ENCODE measurements at places on chromosomes 1 and 21.

DNA sequence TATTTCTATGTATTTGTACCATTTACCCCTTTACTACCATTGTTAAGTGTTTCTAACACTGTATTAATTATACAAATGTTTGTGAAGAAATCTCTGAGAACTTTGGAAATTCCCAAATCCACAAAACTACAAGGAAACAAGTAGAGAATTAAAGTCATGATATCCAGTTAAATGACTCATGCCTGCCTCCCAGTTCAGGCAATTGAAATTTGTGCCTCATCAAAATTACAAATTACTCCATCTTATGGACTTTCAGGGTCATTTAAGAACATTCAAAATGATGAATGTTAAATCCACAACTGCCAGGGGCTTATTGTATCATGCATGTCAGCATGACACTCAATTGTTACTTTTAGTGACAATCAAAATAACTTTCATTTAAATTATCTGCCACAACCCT lies 282.4 kb downstream of the ZNF326 start:
- DNase-seq, result no peak

- DNase-seq, result no peak
These were observed 202.0 kb downstream of the PBX1 start for GRCh38 chr1:164761009-164761408.

DNA sequence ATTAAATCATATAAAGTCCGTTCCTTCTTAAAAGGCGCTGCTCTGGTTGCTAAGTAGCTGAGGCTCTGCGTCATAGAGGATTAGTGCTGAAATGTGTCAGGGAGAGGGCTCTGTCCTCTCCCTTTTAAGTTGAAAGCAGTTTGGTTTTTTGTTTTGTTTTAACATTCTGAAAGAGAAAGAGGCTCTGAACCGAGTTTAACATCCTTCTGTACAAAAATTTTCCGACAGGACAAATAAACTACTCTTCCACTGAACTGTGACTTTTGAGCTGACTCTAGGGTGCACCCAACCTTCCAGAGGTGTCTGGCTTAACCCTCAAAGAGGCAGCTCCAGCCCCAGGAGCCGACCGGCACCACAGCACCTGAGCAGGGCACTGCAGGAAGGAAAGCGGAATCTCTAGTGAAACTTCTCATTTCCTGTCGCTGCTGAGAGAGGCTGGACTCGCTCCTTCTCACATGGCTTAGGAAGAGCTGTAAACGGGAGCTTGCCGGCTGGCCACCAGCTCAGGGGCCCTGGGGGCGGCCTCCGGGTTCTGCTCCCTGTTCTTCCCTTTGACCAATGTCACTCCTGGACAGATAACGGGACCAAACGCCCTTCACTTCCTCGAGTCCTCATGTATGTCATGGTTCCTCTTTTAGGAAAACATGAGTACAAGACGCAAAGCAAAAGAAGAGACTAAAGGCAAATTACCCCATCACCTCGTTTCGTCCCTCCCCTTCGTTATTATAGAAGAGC lies 1.2 kb downstream of the VAV3 start:
- peak; percentile 77 for DNase-seq

DNA sequence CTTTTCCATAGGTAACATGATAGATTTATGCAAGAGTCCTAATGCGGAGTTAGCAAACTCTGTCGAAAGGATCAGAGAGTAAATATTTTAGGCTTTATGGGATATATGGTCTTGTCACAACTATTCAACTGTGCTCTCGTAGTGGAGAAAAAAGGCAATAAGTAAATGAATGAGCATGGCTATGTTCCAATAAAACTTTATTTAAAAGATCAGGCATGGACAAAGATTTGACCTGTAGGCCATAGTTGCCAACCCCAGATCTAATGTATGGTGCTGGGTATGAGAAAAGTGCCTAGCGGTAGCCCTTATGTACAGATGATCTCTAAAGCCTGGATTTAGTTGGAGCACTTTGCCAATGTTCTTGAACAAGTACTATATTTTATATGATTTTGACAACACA lies 498.8 kb upstream of the C1orf87 start:
- DNase-seq, result no peak

DNA sequence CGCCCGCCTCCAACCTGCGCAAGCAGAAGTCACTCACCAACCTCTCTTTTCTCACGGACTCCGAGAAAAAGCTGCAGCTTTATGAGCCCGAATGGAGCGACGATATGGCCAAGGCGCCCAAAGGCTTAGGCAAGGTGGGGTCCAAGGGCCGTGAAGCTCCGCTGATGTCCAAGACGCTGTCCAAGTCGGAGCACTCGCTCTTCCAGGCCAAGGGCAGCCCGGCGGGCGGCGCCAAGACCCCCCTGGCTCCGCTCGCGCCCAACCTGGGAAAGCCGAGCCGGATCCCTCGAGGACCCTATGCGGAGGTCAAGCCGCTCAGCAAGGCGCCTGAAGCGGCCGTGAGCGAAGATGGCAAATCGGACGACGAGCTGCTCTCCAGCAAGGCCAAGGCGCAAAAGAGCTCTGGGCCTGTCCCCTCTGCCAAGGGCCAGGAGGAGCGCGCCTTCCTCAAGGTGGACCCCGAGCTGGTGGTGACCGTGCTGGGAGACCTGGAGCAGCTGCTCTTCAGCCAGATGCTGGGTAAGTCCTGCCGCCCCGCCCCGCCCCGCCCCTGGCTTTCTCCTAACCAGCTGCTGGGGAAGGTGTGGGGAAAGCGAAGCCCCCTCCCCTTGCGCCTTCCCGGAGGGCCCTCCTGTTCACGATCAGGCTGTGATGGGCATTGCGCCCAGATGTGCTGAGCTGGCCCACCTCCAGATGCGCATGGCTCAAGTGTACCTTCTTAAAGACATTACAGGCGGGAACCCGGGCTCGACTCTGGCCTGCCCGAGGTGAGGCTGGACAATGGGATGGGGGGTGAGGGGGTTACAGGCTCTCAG lies 110.2 kb downstream of the NAV1 start:
- DNase-seq, result no peak

DNA sequence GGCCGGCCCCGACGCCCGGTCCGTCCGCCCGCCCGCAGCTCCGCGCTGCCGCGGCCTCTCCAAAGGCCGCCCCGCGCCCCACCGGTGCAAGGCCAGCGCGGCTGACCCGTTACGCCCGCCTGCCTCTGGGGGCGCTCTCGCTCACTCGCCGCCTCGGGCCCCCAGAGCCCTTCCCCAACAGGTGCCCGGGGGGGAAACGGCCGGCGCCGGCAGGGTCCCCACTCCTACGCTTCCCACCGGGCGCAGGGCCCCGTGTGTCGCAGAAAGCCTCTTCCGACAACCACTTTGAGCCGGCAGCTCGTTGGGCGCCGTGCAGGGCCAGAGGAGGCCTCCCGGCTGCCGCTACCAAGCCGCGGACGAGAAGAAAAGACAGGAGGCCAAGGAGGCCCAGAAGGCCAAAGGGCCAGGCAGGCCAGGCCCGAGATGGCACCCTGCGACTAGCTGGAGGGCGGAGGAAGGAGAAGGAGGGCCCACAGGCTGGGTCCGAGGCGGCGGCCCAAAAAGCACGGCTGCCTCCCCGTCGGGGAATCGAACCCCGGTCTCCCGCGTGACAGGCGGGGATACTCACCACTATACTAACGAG lies 64.9 kb upstream of the FCGR2A start:
- DNase-seq, result peak; percentile 88

DNA sequence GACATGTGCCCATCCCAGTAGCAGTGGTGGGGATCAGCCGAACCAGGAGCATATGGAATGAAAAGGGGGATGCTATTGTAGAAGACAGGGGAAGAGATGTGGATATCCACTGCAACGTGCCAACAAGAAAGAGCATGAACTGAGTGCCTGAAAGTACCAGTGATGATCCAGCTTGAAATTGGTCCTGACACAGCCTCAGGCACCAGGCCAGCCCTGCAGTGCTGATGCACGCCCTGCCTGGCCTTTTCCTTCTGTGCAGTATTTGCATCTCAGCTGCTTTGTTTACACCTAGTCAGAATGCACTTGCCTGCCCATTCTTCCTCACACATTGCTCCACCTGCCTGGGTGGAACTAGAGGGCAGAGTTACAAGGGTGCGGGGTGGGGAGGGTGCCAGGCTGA lies 50.3 kb upstream of the ARTN start:
- no peak for DNase-seq

GRCh38 chr1:65994223-65994622 lies 201.5 kb downstream of the PDE4B start:
- no peak for DNase-seq

GRCh38 chr1:116107371-116107770 lies 3.8 kb upstream of the MAB21L3 start:
- no peak for DNase-seq

DNA sequence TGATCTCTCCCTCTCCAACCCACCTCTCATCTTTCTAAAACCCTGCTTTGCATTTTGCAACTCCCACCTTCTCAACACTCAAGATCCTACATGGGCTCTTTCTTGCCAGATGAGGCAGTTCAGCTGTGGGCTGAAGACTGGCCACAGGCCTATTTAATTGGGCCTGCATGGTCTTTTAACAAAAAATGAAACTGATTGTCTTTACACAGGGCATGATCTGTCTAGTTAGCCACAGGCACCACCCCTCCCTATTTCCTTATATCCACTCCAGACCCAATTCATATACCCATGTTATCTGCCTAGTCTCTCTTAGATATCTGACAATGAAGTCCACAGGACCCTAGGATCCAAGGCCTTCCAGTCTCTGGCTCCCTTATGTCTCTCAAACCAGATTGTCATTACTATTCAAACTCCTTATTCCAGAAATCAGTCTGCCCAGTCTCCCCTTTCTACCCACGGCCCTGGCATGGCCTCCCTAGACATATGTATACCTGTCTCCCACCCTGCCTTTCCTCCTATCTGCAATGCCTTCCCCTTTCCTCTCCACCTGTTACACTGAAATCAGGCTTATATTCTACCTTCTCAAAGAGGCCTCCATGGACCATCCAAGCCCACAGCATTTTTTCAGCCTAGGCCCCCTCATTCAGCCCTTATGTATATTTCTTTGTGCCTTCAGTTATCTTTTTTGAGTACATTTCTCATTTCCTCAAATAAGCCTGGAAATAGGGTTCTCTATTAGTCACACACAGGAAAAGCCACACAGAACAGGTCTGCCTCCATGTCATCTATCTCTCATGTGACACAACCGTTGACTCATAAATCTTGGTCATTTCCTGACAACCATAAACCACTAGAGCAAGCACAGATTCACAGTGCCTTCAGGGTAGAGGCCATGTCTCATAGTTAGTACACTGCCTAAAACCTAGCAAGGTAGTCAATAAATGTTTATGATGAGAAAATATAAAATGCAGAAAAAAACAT lies 39.0 kb downstream of the LPAR3 start:
- DNase-seq, result peak; percentile 81

DNA sequence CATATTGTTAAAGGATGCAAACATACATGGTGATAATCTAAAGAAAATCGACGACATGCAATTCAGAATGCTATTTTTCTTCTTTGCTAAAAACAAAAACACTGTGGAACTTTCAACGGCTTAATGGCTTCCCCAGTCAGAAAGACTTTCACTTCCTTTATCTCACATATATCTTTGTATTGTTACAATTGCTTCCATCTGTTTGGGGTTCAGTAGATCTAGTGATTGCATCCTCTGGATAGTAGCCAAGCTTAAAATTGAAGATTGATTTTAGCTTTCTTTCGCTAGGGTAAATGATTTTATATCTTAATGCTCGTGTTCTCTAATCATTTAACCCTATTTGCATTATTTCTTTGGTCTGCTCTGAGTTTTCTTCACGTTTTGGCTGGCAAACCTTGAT lies 31.8 kb upstream of the ADAMTS1 start:
- no peak for DNase-seq

DNA sequence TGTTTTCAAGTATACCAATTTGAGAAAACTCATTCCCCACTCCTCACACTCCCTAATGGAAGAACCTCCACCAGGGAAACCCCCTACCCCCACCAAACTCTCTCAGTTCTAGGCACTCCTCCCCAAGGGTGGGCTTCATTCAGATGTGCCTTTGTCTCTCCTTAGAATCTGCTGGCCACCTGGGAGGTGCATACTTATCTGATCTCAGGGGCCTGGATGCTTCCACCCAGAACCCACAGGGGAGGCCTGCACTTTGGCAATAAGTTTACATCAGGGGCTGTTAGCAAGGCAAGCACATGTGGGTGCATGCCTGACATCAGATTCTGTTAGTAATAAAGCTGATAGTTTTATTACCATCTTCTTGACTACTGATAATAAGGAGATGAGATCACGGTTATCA lies 32.5 kb upstream of the SLAMF9 start:
- DNase-seq, result no peak

GRCh38 chr1:12541274-12542137 lies 76.5 kb downstream of the DHRS3 start:
- DNase-seq, result no peak

GRCh38 chr1:224059897-224060427 lies 53.9 kb upstream of the FBXO28 start:
- DNase-seq, result peak; percentile 19

GRCh38 chr1:47705517-47706130 lies 267.8 kb downstream of the FOXD2 start:
- no peak for DNase-seq

DNA sequence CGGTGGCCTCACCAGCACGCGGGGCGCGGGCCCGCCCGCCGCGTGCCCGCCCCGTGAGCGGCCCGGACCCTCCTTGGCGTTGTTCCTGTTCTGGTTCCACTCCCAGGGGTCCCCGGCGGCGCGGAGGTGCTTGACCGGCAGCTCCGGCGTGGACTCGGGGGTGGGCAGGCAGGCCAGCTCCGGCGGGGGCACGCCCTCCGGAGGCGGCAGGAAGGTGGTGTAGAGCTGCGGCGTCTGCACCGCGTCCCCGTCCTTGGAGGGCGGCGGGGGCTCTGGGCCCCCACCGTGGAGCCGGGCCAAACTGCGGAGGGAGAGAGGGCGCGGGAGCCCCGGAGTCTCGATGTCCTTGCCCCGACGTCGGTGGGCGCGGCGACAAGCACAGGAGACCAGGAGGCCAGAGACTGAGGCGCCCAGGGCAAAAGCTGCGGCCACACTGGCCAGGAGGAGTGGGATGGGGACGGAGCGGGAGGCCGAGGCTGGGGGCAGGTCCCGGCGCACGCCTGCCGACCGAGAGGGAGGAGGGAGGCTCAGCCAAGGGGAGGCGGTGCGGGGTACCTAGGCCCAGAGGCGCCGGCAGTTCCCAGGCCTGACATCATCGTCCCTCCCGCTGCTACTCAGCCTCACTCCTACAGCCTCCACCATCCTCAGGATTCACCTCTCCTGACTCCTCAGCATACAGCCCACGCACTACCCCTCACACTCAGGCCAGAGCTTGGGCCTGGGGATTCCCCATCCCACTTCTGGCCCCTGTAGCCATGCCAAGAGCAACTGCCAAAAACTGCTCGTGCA lies 13.2 kb downstream of the SEMA6C start:
- DNase-seq, result no peak

DNA sequence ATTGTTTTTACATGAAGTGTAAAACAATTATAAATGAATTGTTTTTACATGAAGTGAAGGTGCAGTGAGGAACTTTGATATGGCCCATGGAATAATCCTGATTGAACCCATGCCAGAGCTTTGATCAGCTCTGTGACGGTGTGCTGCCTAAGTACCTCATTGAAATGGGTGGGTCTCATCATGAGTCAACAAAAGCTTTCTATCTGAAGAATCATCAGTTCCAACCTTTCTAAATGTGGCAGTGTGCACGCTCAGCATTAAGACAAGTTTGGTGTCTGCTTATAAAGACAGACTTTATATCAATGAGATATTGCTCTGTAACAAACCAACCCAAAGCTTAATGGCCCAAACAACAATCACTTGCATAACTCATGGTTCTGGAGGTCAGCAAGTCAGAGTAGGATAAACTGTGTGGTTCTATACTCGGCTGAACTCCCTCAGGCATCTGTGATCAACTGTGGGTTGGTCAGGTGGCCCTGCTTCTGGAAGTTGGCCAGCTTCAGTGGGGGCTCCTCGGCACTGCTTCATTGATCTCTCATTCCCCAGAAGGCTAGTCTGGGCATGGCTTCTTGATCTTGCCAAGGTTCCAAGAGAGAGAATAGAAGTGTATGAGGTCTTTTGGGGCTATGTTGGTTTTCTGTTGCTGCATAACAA lies 258.0 kb downstream of the LTN1 start:
- DNase-seq, result no peak

Measured in hematopoietic multipotent progenitor cell treated with erythropoietin and hydrocortisone succinate and interleukin-3 and kit ligand, for 4 days (in vitro differentiated cells).